ENCODE measurements at places on chromosomes 13 and 19.

GRCh38 chr19:41935760-41936415, 7.6 kb upstream of the ERFL start:
- DNase-seq, result no peak

DNA sequence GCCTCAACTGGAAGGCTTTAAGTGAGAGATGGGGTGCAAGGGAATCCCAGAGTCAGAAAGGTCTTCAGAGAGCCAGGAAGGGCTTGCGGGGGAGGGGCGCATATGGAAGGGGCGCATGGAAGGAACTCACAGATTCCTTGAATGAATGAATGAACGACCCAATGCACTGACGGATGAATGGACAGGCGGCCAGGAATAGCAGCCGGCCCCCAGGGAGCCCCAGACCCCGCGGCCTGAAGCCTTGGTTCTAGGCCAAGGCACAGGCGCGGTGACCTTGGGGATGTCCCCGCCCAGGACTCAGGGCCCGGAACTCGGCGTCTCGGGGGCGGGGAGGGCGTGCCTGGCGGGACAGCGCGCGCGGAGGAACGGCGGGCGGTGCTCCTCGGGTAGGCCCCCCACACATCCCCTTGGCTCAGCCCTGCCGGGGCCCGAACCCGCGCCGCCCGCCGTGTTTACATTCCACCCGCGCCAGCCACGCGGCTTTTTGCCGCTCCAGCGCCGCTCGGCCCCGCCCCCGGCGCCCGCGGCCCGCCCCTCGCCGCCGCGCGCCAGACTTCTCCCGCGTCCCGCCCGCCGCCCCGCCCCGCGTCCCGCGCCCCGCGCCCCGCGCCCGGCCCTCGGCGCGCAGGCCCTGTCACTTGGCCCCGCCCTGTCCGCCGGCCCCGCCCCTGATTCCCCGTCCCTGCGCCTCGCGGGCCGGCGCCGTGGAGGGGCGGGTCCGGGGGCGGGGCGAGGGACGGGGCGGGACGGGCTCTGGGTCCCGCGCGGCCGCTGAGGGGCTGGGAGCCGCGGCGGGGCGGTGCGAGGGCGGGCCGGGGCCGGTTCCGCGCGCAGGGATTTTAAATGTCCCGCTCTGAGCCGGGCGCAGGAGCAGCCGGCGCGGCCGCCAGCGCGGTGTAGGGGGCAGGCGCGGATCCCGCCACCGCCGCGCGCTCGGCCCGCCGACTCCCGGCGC, at the start of gene CCNE1:
Gene CCNE1, plus strand, starts transcription at position 867 of the 955 bp plus-strand sequence. CDS start 565 bp downstream, outside the sequence.
- no peak for DNase-seq

DNA sequence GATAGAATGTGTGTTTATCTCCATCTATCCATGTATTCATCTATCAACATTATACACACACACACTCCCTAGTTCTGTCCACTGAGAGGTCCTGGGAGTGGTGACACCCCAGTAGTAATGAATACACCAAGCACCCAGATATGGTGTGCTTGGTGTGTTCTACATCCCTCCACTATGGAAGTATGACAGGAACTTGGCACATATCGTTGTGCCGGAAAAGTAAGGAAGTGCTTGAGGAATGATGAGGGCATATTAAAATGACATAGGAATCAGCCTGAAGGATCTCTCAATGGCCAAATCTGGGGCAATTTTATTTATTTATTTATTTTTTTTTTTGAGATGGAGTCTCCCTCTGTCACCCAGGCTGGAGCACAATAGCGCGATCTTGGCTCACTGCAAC, 28.3 kb upstream of the FBXO17 start:
- DNase-seq, result no peak

GRCh38 chr13:49395451-49395865, 48.4 kb downstream of the CAB39L start:
- no peak for DNase-seq
